Activated T-cell treated with anti-CD3 and anti-CD28 coated beads, Interleukin-2, amount 50 U/mL, for 1 hour (primary cell): ENCODE measurements at places on chromosomes 2 and 18.

DNA sequence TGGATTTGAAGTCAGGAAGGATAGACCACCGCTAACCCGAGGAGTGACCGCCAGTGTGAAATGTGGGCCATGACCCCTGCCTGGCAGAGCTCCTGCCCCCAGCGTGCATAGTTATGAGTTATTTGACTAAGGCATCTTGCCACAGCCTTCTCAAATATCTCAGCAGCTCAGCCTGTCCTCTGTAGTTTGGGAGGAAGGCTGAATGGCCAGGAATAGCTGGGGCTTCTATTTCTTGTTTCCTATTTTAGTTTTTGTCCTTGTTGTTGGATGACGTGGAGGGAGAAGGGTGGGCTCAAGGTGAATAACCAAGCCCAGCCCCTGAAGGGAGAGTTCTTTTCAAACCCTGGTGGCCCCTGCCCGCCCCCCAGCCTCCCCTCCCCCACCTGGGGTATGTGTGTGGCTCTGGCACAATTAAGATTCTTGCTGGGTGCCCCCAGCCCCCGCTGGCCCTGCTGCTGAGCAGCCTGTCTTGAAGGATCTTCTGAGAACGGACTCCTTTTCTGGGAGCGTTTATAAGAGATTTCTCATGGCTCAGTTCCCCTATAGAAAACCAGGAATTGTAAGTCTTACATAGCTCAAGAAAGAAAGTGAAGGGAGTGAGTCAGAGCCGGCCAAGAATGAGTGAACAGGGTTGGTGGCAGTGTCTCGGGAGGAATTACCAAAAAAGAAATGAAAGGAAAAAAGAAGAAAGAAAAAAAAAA lies 157.4 kb downstream of the GLI2 start:
- no peak for DNase-seq

DNA sequence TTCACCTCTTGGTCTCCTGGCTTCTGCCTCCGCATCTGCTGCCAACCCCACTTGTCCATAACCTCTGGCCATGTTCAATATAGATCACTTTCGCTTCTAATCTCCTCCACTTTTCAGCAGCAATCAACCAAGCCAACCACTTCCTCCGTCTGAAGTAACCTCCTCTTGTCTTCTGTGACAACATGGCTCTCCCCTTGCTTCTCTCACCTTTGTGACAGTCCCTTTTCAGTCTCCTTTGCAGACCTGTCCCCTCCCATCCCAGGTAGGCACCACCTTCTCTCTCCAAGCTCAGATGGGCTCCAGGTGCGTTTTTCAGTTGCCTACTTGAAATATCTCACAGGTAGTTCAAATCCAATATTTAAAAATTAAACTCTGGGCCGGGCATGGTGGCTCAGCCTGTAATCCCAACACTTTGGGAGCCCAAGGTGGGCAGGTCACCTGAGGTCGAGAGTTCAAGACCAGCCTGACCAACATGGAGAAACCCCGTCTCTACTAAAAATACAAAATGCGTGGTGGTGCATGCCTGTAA lies 4.7 kb upstream of the PSD4 start:
- peak; percentile 36 for DNase-seq

DNA sequence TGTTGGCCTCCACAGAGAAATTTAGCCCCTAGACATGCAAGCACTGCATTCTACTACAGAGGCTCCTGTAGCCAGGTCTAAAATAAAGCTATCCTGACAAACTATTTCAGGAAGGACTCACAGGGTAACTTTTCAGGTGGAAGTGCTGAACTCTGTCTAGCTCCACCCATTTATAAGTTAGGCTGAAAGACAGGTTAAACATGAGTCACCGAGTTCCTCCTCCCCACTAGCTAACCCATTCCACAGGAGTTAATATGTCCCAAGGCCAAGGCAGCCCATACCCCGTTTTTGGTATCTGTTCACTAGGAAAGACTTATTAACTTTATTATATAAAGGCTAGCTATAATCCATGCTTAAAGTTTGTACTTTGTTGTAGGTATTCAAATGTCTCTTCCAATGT lies 3.5 kb downstream of the CWC22 start:
- DNase-seq: no peak

- no peak for DNase-seq
These were observed 6.3 kb downstream of the TMEM127 start for GRCh38 chr2:96259497-96259921.

- no peak for DNase-seq
These were observed 73.5 kb downstream of the FIGN start for GRCh38 chr2:163662141-163662780.

DNA sequence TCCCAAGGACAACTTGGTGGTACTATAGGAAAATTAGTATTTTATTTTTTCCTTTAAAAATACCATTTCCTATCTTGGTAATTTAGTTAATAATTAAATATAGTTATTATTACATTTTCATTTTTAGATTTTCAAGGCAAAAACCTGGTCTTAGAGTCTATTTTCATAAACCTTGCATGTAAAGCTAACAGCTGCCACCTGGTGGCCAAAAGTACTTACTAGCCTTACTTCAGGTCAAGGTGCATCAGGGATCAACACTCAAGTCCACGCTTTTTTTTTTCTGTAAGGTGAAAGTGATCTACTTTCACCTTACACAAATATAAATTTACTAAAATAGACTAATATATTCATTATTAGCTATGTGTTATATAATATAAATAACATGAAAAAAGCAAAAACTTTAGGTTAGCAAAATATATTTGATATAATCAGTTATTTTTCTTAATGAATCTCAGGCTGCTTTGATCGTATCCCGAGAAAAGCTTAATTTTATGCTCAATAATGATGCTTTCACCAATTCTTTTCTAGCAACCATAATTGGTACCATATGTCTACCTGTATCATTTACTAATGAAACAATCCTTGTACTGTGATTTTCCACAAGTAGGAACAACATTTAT lies 62.5 kb downstream of the RELCH start:
- peak; percentile 55 for DNase-seq
